Urothelium cell line (cell line): ENCODE measurements at places on chromosomes 16 and 17.

GRCh38 chr17:2214047-2214928, 89.3 kb downstream of the SMG6 start:
- DNase-seq = no peak

GRCh38 chr17:11135819-11136218, 105.2 kb upstream of the SHISA6 start:
- no peak for DNase-seq

DNA sequence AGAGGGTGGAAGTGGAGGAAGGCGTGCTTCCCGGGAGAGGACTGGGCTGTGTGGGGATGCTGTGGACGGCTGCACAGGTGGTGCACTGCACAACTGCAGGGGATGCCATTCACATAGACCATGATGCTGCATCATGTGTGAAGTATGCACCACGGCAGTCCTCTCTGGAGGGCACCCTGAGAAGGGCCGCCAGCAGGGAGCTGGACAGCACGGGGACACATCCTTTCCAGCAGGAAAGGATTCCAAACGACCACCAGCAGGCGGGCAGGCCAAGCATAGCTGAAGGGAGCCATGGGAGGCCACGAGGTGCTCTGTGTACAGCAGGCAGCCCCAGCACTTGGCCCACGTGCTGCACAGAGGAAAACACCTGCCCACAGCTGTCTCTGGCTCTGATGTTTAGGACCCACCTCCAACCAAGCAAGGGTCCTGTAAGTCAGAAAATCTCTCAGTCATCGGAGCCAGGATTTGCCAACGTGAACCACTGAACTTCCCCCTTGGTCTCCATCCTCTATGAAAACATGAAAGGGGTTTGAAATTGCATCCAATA, 10.1 kb downstream of the ACTG1 start:
- DNase-seq = no peak

DNA sequence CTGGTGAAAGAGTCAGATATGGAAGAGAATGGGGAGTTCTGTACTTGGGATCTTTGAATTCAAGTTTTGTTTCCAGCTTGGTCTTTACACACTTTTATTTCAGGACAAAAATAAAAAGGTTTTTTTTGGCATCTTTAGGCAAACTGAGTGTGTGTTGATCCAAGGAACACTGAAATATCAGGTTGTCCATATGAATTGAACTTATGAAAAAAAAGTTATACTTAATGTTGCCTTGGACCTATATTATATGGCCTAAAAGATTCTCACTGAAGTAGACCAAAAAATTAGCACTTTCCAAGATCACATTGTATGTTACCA, 14.9 kb downstream of the KPNB1 start:
- DNase-seq = no peak

- DNase-seq = no peak
These were observed 4.1 kb upstream of the KDM8 start for GRCh38 chr16:27199235-27199586.

DNA sequence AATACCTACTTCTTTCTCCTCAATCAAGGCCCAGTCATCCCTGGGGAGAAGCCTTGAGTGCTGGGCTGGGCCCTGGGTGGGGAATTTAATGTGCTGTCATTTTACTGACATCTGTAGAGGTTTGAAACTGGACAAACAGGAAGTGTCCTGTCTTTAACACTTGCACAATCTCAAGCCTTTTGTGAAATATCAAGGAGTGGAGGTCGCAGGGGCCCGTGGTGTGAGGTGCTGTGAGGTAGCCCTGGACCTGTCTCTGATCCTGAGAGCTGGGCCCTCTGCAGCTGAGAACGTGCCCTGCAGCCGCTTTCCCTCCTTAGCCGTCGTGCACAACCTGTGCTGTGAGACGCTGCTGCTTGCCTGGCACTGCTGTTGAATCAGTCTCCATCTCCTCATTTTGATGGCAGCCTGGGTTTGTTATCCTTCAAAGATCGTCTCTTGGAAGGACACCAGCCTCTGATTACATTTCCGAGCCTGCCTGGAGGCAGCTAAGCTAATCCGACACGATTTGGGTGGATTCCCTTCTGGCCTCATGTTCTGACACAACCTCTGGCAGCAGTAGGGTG, 29.9 kb downstream of the SMARCE1 start:
- no peak for DNase-seq

DNA sequence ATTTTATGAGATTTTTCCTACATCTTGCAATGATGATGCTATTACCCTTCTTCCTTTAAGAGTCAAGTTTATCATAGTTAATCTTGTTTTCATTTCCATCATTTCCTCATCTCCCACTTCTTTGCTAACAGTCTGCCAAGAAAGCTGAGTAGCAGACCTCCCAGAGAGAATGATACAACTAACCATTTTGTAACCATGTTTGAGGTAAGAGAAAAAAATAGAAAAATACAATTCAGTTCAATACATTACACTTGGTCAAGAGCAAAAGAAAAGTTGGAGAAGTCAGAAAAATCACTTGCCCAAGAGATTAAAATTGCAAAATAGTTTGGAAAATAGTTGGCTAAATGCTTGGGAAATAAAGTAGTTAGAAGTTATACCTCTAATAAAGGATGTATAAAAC, 154.4 kb downstream of the ABCA8 start:
- no peak for DNase-seq

DNA sequence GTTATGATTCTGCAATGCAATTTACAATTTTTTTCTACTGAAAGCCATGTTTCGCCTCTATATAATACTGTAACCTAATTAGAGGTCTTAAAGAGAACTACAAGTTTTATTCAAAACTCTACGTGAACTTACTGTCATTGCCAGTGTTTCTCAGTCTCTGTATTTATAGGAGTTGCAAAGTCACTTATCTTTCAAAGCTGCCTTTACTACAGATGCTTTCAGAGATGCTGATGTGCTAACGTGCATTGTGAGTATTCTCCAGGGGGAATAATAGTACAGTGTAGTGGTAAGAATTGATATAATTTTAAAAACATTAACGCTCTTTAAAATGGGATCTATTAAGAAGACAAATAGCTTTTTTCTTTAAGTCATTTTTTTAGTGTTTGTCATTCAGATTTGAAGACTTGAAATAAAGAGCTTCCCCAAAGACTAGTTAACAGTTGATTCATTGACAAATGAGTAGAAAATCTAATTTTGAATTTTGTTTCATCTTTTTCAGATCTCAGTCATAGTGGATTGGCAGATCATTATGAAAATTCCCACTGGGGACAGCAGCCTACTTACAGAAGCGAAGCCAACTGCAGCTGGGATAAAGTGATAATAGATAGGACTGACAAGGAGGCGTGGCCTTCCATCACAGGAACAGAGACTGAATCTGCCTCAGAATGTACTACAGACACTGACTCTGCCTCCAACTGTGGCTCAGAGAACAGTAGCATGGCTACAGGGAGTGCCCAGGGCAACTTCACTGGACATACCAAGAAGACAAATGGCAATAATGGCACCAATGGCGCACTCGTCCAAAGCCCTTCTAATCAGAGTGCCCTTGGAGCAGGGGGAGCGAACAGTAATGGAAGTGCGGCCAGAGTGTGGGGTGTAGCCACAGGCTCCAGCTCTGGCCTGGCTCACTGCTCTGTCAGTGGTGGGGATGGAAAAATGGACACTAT, 79.9 kb downstream of the TMC6 start:
- DNase-seq = no peak

DNA sequence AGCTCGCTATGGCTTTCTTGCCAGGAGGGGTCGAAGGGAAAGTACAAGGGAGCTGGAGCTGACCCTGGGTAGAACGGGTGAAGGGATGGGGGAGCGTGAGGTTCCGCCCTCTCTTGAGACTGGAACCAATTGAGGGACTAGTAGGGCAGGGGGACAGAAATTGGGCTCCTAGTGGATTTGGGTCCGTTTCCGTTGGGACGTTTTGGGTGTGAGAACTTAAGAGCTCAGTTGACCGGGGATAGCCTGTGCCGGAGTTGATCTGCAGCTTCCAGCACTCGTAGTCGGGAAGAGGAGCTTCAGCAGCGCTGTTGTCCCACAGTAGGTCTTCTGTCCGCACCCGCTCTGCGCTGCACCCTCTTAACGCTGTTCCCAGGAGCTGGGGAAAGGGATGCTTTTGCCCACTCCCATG, 481 bp downstream of the CNTROB start:
- peak; percentile 34 for DNase-seq

DNA sequence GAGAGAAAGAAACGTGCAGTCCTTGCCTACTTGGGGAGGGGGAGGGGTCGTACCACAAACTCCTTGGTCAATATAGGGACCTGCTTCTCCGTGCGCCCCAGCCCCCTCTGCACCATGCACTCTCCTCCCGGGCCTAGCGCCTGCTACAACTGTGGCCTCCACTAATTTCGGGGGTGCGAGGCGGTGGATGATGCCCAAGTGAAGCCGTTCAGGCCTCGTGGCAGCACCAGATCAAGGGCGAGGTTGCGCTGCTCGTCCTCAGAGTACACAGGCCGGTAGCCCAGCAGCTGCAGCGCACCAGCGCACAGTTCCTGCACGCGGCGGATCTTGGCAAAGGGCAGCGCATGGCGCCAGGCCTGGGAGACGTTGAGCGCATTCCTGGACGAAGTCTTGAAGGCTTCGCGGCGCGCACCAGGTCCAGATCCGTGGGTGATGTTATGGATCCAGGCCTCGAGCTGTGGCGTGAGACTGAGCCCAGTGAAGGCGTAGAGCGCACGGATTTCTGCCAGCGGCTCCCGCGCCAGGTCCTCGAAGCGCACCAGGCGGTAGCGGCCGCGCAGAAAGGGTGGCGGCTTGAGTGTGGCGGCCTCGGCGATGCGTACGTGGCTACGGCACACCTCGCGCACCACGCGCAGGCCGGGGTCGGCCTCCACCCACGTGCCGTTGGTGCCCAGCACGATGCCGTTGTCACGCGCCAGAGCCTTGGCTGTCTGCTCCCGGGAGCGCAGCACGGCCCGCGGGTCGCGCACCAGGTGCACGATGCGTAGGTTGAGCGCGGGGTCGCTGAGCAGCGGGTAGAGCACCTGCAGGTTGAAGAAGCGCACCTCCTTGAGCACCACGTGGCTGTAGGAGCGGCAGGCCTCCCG, 14.2 kb upstream of the TMEM170A start:
- no peak for DNase-seq

- no peak for DNase-seq
These were observed 21.6 kb upstream of the PHOSPHO1 start for GRCh38 chr17:49252148-49252695.

DNA sequence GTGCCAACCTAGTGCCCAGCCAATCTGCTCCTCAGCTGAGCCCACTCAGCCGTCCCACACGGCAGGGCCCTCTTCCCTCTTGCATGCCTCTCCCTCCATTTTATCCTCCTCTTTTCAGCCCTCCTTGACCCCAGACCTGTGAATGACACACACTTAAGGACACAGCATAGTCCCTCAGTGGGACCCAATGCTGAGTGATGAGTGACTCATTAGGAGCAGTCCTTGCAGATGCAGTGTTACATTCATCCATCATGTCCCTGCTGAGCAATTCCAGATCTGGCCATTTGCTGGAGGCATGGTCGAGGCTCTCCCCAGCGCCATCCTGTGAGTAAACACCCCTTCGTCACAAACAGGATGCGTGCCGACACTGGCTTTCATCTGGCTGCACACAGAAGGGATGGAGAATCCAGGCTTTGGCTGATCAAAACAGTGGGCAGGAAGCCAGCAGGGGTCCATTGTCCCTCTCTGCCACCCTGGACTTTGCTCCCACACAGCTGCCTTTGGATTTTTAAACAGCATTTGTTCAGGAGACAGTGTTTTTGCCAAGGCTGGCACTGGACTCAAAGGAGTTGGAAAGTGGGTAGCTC, 122.6 kb downstream of the AXIN2 start:
- DNase-seq = peak; percentile 31

GRCh38 chr16:22366889-22367288, 7.5 kb downstream of the CDR2 start:
- no peak for DNase-seq

DNA sequence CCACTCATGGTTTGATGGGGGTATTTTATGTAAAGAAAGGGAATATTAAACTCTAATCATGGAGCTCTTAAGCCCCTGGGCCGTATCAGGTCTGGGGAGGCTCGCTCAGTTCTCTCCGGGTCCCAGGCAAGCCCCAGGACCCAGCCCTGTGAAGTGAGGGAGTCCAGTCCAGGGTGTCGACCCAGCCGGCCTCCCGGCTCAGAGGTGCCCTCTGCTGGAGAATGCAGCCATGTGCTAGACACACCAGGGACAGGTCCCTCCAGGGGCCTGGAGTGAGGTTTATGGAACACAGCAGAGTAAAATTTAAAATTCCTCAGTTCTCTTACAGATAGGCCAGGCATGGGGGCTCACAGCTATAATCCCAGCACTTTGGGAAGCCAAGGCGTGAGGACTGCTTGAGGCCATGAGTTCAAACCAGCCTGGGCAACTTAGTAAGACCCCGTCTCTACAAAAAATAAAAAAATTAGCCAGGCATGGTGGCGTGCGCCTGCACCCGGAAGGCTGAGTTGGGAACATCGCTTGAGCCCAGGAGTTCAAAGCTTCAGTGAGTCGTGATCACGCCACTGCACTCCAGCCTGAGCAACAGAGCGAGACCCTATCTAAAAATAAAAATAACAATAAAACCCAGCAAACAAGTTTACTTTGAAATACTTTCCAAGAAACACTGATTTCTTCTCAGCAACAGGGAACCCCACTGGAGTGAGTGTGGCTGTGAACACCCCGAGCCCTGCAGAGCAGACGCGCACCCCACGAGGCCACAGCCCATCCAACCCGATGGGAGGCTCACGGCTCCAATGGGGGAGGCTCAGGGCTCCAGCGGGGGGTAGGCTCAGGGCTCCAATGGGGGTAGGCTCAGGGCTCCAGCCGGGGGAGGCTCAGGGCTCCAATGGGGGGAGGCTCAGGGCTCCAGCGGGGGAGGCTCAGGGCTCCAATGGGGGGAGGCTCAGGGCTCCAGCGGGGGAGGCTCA, 72.2 kb downstream of the ZNF778 start:
- DNase-seq = peak; percentile 91

- DNase-seq = peak; percentile 45
These were observed 20.9 kb downstream of the ANKFN1 start for GRCh38 chr17:56173958-56174835.

GRCh38 chr17:4163951-4164350, 21.0 kb downstream of the CYB5D2 start:
- no peak for DNase-seq

DNA sequence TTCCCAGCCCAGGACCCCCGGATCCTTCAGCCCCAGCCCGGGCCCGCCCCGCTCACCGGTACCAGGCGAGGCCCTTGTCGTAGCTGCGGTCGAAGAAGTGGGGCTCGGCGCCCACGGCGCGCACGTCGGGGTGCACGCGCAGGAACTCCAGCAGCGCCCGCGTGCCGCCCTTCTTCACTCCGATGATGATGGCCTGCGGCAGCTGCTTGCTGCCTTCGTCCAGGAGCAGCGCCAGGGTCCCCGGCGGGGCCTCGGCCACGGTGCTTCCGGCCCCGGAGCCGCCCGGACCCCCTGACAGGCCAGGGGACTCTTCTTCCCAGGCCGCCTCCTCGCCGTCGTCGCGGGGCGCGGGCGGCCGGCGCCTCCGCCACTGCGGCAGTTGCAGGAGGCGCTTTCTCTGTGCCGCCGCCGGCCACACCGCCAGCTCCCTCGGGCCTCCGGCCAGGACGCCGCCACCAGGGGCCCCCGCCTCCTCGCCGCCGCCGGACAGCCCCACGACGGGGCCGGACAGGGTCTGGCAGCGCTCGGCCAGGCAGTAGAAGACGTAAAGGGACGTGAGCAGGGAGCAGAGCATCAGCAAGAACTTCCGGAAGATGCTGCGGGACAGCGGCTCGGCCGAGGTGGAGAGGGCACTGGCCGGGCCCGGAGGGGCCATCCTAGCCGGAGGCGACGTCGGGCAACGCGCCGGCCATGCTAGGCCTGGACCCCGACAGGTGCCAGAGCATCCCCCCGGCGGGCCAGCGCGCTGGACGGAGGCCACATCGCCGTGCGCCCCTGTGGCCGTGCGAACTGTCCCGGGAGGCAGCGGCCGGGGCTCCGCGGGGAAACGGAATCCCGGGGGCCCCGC, 1.0 kb downstream of the HS3ST3A1 start:
- DNase-seq = no peak
